ENCODE measurements at places on chromosomes 6 and 20. TPM values are rescaled to one million over a fixed set of nuclear protein-coding genes. Genes with fewer than 3 reads are reported as not detected.

DNA sequence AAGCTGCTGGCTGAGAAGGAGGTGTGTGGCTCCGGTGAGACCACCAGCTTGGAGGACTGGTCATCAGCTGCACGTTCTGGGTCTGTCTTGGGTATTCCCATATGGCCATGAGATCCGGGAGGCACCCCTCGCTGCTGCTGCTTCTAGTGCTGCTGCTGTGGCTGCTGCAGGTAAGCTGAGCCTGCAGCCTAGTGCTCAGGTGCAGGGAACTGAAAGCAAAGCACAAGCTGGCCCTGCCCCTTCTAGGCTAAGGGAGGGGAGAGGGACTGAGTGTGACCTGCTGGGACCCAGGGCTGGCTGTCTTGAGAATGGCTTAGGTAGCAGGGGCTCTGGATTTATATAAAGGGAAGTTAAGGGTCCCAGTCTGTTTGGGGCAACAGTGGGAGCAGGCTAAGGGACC, 403 bp downstream of the CDH26 start:
- DNase-seq = no peak

The SLC12A5 gene
- 0.17 TPM for total RNA-seq

The ME1 gene
- 45.3 TPM for total RNA-seq

The LAMP5 gene
- 0.10 TPM for total RNA-seq

- no peak for DNase-seq
Measured at GRCh38 chr6:88916615-88917208, 46.7 kb downstream of the RNGTT start.

The STMN3 gene
- 17.9 TPM for total RNA-seq

The PAK5 gene
- total RNA-seq = not detected

DNA sequence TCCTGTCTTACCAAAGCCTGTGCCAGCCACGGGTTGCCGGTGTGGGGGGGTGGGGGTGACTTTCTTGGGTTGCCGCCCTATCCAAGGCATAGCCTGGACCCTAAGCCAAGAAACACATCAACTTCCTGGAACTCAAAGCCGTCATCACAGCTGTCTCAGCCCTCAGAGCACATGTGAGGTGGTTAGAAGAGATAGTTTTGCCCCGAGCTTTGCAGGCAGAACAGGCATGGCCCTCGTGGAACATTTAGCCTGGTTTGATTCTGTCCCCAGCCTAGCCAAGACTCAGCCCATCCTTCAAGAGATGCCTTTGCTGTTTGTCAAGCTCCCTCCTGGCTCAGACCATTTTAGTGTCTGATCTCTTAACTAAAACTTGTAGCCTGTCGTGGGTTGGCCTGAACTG, 64.9 kb downstream of the RREB1 start:
- DNase-seq = no peak

The CLIC5 gene
- total RNA-seq = 3.5 TPM

GRCh38 chr20:49874696-49875095, 40.6 kb downstream of the SPATA2 start:
- no peak for DNase-seq

The MOCS1 gene
- 10.1 TPM for total RNA-seq

The RRAGD gene
- 4.2 TPM for total RNA-seq

GRCh38 chr6:26552640-26553188, 14.5 kb downstream of the HMGN4 start:
- DNase-seq = no peak

- no peak for DNase-seq
Measured at GRCh38 chr6:39113788-39114187, 1.2 kb downstream of the SAYSD1 start.

The RSPH4A gene
- not detected for total RNA-seq

DNA sequence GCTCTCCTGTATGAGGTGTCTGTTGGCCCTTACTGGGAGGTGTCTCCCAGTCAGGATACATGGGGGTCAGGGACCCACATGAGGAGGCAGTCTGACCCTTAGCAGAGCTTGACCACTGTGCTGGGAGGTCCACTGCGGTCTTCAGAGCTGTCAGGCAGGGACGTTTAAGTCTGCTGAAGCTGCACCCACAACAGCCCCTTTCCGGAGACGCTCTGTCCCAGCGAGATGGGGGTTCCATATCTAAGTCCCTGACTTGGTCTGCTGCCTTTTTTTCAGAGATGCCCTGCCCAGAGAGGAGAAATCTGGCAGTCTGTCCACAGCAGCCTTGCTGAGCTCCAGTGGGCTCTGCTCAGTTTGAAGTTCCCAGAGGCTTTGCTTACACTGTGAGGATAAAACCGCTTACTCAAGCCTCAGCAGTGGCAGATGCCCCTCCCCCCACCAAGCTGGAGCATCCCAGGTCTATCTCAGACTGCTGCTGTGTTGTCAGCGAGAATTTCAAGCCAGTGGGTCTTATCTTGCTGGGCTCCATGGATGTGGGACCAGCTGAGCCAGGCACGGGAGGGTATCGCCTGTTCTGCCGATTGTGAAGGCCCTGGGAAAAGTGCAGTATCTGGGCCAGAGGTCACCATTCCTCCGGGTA, 36.3 kb upstream of the IBTK start:
- DNase-seq = no peak

The PACSIN1 gene
- total RNA-seq = under 0.01 TPM
